NCI-H1092 treated with DMSO at 0.1 percent for 48 hours (cell line): ENCODE measurements at places on chromosomes 6 and 20.
A peak's percentile ranks its signal among the peaks of the same experiment; 100 is the strongest.

DNA sequence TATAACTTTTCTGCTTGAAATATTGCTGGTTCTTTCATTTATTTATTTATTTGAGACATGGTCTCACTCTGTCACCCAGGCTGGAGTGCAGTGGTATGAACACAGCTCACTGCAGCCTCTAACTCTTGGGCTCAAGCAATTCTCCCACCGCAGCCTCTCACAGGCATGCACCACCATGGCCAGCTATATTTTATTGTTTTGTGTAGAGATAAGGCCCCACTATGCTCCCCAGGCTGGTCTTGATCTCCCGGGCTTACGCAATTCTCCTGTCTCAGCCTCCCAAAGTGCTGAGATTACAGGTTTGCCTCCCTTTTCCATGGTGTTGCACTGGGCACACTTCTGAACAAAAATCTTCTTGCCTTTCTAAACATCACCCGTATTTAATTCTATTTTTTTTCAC lies 39.1 kb upstream of the RNGTT start:
- DNase-seq = no peak

DNA sequence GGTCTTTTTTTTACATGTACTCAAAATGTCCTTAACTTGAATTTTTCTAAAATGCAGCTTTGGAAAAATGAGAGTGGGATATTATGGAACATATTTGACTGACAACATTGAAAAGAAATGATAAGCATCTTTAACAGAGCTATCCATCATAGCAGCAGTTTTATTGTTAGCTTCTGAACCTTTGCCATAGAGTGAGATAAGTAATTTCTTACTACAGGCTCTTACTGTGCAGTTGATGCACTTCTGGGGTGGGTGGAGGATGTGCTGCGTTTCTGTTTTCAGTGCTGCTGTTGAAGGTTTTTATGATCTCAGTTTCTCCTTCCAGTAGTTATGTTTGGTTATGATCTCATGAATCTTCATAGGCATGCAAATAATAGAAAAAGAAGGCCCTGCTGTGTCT lies 267.0 kb downstream of the TMEM242 start:
- DNase-seq = no peak

DNA sequence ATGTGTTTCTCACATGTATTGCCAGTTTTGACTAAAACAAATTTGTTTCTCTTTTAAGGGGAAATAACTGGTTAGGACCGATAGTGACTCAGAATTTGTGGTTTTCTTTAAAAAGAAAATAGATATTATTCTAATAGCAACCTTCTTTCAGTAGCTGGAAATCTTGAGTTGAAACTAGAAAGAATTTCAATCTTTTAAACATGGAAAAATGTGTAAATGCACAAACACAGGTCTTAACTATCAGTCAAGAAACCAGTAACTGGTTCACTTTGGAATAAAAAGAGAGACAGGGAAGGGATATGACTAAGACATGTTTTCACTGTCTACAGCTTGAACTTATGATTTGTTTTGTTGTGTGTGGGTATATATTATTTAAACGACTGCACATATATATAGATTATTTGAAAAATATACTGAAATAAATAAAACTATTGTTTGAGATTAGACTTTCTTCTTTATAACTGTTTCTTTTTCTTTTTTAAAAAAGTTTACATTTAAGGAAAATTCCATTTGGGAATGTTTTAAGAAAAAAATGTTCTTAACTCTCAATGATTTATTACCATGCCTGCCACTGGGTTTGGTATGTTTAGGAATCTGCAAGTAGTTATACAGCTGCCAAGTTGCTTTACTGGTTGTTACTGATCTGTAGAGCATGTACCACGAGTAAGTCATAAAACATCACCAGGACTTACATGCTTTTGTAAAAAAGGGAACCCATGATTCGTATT lies 753.3 kb upstream of the MARCKS start:
- no peak for DNase-seq

GRCh38 chr6:116144605-116145004 lies 18.7 kb upstream of the COL10A1 start:
- DNase-seq = no peak

DNA sequence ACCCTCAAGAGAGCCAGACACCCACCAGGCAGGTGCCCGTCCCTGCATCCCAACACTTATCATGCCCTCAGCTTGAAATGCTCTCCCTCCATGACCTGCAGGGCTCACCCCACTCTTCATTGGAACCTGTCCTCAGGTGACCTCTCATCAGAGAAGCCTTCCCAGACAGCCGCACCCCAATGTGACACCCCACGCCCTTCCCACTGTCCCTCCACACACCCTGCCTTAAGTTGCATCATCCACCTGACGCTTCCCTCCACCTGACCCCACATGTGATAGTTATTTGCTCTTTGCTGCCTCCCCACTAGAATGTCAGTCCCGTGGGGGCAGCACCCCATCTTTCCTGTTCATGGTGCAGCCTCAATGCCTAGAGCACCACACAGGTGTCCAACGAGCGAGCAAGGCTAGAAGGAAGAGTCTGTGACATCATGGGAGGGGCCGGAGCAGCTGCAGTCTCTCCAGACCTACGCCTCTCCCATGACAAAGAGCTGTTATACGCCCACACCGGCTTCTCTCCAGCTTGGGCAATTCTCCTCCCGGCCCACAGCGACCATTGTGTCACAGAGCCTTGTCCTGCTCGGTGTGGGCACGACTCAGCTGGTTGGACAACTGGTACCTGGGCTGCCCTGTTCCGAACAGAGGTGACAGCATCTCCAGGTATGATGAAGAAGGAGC lies 58.2 kb downstream of the NFATC2 start:
- DNase-seq = no peak

GRCh38 chr20:2946988-2947961 lies 74.0 kb downstream of the PTPRA start:
- DNase-seq = no peak

DNA sequence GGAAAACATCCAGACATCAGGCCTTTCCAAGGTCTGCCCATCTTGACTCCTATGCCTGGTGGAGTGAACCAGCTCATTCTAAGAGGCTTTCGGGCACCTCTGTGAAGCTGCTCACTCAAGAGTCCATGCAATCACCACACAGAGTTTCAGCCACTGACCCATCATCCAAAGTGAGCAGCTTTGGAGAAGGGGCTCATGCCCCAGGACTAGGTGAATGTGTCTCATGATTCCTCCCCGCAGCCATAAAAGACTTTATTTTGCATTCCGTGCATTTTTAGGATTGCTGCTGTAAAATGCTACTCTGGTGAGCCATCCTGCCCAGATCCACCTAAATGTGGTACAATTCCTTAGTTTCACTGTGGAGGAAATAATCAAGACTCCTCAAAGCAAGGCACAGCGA lies 44.5 kb upstream of the EZR start:
- DNase-seq = no peak

DNA sequence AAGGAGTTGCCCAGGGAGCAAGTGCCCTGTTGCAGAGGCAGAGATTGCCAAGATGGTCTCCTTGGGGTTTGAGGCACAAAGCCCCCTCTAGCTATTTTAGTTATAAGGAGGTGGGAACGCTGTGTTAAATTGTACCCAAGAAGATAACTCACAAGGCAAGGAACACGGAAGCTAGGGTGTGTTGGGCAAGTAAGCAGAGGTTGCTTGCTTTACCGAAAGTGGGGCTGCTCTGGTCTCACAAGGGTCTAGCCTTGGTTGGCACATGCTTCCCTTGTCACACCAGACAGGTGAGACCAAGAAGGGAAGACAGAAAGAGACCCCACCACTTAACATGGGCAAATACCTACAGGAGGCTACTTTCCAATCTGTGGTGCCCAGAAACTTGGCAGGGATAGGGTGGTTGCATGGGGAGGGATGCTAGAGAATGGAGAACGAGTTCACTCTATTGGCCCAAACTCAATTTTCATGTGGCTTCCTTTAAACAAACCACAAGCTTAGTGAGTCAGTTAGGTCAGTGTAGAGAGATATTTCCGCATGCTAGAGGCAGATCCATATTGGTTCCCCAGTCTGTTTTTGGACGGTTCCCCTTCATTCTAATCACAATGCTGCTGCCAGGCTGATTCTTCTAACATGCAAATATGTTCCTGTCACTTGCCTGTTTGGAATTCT lies 42.4 kb downstream of the PLAGL1 start:
- DNase-seq = no peak

DNA sequence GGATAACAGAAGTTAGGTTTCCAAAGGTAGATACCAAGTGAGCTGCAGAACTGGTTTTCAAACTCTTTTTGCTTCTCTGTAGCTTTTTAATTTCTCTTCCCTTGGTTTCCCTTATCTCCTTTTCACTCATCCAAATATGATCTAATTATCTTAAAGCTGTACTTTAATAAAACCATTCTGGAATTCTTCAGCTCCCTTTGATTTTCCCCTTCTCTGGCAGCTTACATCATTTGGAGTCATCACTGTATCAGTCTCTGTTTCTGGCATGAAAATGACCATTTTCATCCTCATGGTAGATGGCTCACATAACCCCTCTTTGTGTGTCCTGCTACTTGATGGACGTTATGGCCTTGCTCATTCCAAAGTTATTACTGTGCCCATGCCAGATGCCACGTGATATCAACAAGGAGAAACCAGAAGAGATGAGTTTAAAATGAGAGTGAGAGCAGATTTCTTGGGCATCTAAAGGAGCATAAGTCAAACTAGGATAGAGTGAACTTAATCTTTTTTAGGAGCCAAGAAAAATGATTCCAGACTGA lies 620.2 kb downstream of the QKI start:
- DNase-seq = no peak

- no peak for DNase-seq
Measured at GRCh38 chr6:45469663-45470062, 91.9 kb upstream of the SUPT3H start.

GRCh38 chr6:105363100-105363754 lies 39.7 kb downstream of the PREP start:
- peak; percentile 17 for DNase-seq

DNA sequence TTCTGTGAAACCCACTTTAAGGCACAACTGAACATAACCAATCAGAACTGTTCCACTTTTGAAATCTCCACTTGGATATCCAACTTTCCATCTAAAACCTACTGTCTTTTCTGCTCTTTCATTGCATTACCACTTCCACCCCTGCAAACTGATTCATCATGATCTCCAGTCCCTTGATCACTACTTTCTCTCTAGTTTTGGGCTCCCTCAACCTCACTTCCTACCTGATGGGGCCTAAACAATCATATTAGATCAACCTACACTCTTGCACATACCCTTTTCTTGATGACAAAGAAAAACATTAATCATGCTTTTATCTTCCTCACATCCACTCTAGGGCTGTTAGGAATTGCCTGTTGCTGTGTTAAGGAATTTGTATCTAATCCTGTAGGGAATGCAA lies 137.6 kb downstream of the PDSS2 start:
- no peak for DNase-seq

- no peak for DNase-seq
Measured at GRCh38 chr20:49790077-49790798, 22.4 kb upstream of the SLC9A8 start.

DNA sequence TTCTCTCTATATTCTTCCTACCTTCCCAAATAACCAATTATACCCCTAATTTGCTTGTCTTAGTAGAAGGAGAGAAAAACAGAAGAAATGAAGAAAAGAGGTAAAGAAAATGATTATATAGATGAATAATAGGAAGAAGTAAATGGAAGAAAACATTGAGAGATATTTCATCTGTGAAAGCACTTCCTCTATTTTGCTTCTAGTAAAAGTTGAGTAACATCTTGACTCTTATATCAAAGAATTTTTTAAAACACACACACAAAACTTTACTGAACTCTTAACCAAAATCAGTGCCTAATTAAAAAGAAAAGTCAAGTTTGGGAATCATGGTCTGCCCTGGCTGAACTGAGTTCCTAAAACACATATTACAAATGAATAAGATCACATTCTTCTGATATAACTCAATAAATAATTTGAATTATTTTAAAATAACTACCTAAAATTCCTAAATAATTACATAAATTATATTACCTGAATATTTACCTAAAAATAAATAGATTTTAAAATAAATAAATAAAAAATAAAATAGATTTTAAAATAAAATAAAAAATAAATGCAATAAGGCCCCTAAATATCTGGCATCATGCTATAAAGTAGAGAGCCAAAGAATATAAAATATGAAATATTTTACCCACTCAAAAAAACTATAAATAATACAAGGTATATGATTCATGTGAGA lies 8.8 kb downstream of the SLC17A2 start:
- DNase-seq = no peak

DNA sequence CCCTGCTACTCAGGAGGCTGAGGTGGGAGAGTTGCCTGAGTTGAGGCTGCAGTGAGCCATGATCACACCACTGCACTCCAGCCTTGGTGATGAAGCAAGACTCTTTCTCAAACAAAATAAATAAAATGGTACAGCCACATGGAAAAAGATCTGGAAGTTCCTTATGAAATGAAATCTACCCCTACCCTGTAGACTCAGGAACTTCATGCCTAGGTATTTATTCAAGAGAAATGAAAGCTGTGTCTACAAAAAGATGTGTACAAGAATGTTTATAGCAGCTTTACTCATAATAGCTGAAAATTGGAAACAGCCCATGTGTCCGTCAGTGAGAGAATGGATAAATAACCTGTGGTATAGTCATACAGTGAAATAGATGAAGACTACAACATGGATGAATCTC lies 15.2 kb upstream of the C6orf62 start:
- no peak for DNase-seq

- peak; percentile 8 for DNase-seq
Measured at GRCh38 chr20:2767768-2768631, 32.4 kb downstream of the CPXM1 start.

- no peak for DNase-seq
Measured at GRCh38 chr6:35662999-35663398, 25.7 kb downstream of the FKBP5 start.

DNA sequence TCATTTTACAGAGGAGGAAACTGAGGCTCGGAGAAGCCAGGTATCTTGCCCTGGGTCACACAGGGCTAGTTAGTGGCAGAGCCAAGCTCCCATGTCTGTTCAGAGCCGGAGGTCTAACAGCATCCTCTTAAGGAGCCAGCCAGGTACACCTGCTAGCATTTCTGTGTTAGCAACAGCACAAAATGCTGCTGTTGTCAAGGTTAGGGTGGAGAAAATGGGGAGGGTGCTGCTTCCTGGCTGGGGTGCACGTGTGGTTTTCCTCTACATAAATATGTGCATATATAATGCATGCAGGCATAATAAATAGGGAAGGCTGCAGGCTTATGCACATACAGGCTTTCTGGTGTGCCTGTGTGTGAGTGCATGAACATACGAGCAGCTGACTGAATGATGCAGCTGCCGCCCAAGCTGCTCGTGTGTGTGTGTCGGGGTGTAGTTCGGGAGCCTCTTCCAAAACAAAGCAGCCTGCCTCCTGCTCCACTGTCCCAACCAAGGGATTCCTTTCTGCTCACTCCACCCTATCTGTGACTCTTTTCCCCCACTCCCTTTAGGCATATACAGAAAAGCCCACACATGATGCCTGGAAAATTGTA lies 86.6 kb downstream of the CD40 start:
- DNase-seq = no peak

- peak; percentile 33 for DNase-seq
Measured at GRCh38 chr20:1838556-1839279, 56.5 kb upstream of the SIRPA start.

- no peak for DNase-seq
Measured at GRCh38 chr6:150482883-150483409, 114.1 kb downstream of the IYD start.

GRCh38 chr20:45934586-45935415 lies at the start of gene PCIF1:
PCIF1 (plus strand) TSS chr20:45934683; CDS start chr20:45939000, 4,317 bp downstream.
- DNase-seq = peak; percentile 98
